ENCODE measurements at places on chromosomes 12 and 14.

- no peak for DNase-seq
- no peaks in the 10 kb centered on the region for H3K4me1 ChIP-seq
- no peak overlapping the region for H3K27ac ChIP-seq
These were observed 122.7 kb upstream of the SLCO1C1 start for GRCh38 chr12:20572451-20572850.

- H3K27me3 ChIP-seq = no peaks in the 10 kb centered on the region
- H3K4me3 ChIP-seq = no peak overlapping the region
- no peaks in the 10 kb centered on the region for H3K4me1 ChIP-seq
- no peaks in the 10 kb centered on the region for H3K36me3 ChIP-seq
These were observed 33.9 kb downstream of the STON2 start for GRCh38 chr14:81366214-81366613.

GRCh38 chr14:92750994-92751400, 2.6 kb upstream of the LGMN start:
- H3K27me3 ChIP-seq = peaks cover 59% of the 10 kb centered on the region
- DNase-seq = no peak
- H3K36me3 ChIP-seq = peaks cover 2% of the 10 kb centered on the region
- peaks cover 58% of the 10 kb centered on the region for H3K4me1 ChIP-seq
- H3K27ac ChIP-seq = peak overlapping the region; percentile 40
- peak overlapping the region; percentile 69 for H3K4me3 ChIP-seq

- DNase-seq = no peak
- peak overlapping the region; percentile 31 for H3K4me3 ChIP-seq
- H3K27me3 ChIP-seq = peaks cover 55% of the 10 kb centered on the region
- peak overlapping the region; percentile 9 for H3K27ac ChIP-seq
- no peaks in the 10 kb centered on the region for H3K4me1 ChIP-seq
These were observed 6.6 kb downstream of the FOXG1 start for GRCh38 chr14:28773176-28773575.

DNA sequence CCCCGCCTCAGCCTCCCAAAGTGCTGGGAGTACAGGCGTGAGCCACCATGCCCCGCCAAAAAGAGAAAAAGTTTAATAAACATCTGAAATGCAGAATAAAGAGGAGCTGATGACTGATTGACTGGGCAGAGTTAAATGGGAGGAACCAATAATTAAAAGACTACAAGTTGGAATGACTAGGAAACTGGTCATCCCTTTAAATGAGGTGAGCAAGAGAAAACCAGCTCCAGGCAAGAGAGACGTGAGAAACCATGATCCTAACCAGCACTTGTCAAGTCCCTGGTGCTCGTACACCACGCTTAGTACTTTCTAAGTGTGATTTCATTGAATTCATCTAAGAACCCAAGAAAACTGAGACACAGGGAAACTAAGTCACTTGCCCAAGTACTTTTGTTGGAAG, 47.9 kb downstream of the MAP1LC3B2 start:
- DNase-seq = no peak
- no peaks in the 10 kb centered on the region for H3K36me3 ChIP-seq
- H3K4me3 ChIP-seq = no peak overlapping the region
- no peak overlapping the region for H3K27ac ChIP-seq
- peaks cover 9% of the 10 kb centered on the region for H3K4me1 ChIP-seq

- no peaks in the 10 kb centered on the region for H3K4me1 ChIP-seq
- H3K27ac ChIP-seq = no peak overlapping the region
- DNase-seq = no peak
- H3K27me3 ChIP-seq = no peaks in the 10 kb centered on the region
- no peaks in the 10 kb centered on the region for H3K36me3 ChIP-seq
These were observed 274.7 kb downstream of the NEDD1 start for GRCh38 chr12:97181571-97182265.

GRCh38 chr14:96307434-96307833, 51.4 kb downstream of the BDKRB1 start:
- H3K4me1 ChIP-seq = no peaks in the 10 kb centered on the region
- no peak overlapping the region for H3K4me3 ChIP-seq
- H3K27ac ChIP-seq = no peak overlapping the region

GRCh38 chr14:24262821-24263733, at the start of gene TGM1:
TGM1 (minus strand) TSS chr14:24263177; CDS start chr14:24262352, 825 bp downstream.
- DNase-seq = no peak
- H3K4me3 ChIP-seq = no peak within 1 kb of the TSS
- no peak within 1 kb of the TSS for H3K27ac ChIP-seq
- H3K4me1 ChIP-seq = no peaks in the 10 kb centered on the region
- H3K27me3 ChIP-seq = no peaks in the 10 kb centered on the region
- H3K36me3 ChIP-seq = peaks cover 15% of the 10 kb centered on the region

DNA sequence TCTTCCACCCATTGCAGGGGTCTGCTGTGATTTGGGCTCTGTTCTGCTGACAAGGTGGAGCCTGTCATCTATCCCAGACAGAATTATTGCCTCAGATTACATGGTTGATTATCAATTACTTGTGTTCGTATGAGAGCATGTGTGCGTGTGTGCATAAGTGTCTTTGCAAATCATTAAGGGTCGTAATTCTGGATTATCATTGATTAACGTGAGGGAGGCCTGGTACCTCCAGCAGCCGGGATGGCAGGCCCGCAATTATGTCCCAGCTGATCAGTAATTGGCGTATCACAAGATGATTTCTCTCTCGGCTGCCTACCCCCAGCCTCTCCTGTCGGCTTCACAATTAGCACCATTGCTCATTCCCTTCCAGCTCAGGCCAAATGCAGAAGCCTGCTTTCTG, 29.6 kb upstream of the IRF2BPL start:
- H3K27ac ChIP-seq = no peak overlapping the region
- peaks cover 24% of the 10 kb centered on the region for H3K4me1 ChIP-seq
- no peak overlapping the region for H3K4me3 ChIP-seq
- peaks cover 6% of the 10 kb centered on the region for H3K27me3 ChIP-seq
- H3K36me3 ChIP-seq = no peaks in the 10 kb centered on the region
- no peak for DNase-seq

GRCh38 chr12:19431407-19432308, 7.6 kb upstream of the AEBP2 start:
- H3K27me3 ChIP-seq = no peaks in the 10 kb centered on the region
- no peak overlapping the region for H3K4me3 ChIP-seq
- H3K4me1 ChIP-seq = peaks cover 63% of the 10 kb centered on the region
- peaks cover 5% of the 10 kb centered on the region for H3K36me3 ChIP-seq
- peak; percentile 52 for DNase-seq
- H3K27ac ChIP-seq = peak overlapping the region; percentile 94

- H3K27ac ChIP-seq = no peak overlapping the region
- DNase-seq = no peak
- peaks cover 2% of the 10 kb centered on the region for H3K36me3 ChIP-seq
- no peaks in the 10 kb centered on the region for H3K4me1 ChIP-seq
These were observed 117.3 kb downstream of the CPNE8 start for GRCh38 chr12:38788106-38788505.

DNA sequence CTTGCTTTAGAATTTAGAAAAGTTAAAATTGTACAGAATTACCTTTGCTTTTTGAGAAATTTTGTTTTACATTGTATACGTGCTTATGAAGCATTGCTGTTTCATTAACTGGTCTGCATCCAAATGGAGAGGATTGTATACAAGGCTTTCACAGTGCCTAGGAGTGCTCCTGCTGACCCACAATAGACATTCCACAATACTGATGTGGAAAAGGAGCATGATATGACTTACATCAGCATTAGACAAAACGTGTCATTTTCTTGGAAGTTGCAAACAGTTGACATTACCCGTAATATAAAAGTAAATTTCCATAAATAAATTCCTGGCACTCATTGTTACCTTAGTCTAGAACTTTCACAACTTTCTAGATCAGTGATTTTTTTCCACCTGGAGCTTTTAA, 1.9 kb downstream of the PRKD1 start:
- H3K27me3 ChIP-seq = peaks cover 33% of the 10 kb centered on the region
- peaks cover 4% of the 10 kb centered on the region for H3K4me1 ChIP-seq
- no peak for DNase-seq
- H3K27ac ChIP-seq = no peak overlapping the region
- no peak overlapping the region for H3K4me3 ChIP-seq

- H3K27ac ChIP-seq = no peak overlapping the region
- H3K4me1 ChIP-seq = peaks cover 13% of the 10 kb centered on the region
- DNase-seq = no peak
- H3K27me3 ChIP-seq = peaks cover 50% of the 10 kb centered on the region
- H3K36me3 ChIP-seq = no peaks in the 10 kb centered on the region
- no peak overlapping the region for H3K4me3 ChIP-seq
These were observed 25.4 kb downstream of the EML1 start for GRCh38 chr14:99818503-99819036.

- H3K36me3 ChIP-seq = no peaks in the 10 kb centered on the region
- H3K27me3 ChIP-seq = no peaks in the 10 kb centered on the region
- no peak overlapping the region for H3K27ac ChIP-seq
- H3K4me1 ChIP-seq = no peaks in the 10 kb centered on the region
- no peak overlapping the region for H3K4me3 ChIP-seq
These were observed 772.5 kb upstream of the ALG10B start for GRCh38 chr12:37543966-37544668.

DNA sequence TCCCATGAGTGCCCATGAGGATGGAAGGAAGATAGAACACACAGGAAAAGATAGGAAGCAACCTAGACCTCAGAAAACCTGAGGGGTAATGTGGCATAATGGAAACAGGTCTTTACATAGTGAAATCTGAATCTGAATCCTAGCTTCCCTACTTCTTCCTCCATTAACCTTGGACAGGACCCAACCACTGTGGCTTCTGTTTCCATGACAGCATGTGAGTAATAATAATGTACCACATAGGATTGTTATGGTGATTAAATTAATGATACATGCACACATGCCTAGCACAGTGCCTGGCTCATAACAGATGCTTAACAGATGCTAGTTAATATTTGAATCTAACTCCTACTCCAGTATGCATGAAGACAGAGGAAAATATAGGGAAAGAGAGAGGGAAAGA, 11.2 kb downstream of the TTC9 start:
- no peaks in the 10 kb centered on the region for H3K27me3 ChIP-seq
- H3K27ac ChIP-seq = peak overlapping the region; percentile 98
- no peak overlapping the region for H3K4me3 ChIP-seq
- peaks cover 84% of the 10 kb centered on the region for H3K4me1 ChIP-seq
- peaks cover 69% of the 10 kb centered on the region for H3K36me3 ChIP-seq

DNA sequence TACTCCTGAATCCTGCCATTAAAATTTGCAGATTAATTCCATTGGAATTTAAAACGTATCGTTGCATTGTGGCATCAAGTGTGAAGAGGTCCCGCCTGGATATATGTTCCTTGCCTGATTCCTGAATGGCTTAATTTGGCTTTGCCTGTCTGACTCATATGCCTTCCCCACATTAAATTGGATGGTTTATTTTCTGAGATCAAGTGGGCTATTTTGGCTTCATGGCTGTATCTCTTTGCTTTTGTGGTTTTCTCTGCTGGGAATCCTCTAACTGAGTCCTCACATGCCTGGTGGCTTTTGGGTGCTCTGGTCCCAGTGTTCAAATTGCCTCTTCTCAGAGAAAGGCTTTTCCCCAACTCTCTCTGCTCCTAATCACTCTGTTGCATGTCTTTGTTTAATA, 127.9 kb upstream of the DYRK2 start:
- H3K4me3 ChIP-seq = no peak overlapping the region
- H3K27ac ChIP-seq = no peak overlapping the region
- H3K27me3 ChIP-seq = peaks cover 9% of the 10 kb centered on the region
- H3K36me3 ChIP-seq = no peaks in the 10 kb centered on the region
- H3K4me1 ChIP-seq = peaks cover 17% of the 10 kb centered on the region

DNA sequence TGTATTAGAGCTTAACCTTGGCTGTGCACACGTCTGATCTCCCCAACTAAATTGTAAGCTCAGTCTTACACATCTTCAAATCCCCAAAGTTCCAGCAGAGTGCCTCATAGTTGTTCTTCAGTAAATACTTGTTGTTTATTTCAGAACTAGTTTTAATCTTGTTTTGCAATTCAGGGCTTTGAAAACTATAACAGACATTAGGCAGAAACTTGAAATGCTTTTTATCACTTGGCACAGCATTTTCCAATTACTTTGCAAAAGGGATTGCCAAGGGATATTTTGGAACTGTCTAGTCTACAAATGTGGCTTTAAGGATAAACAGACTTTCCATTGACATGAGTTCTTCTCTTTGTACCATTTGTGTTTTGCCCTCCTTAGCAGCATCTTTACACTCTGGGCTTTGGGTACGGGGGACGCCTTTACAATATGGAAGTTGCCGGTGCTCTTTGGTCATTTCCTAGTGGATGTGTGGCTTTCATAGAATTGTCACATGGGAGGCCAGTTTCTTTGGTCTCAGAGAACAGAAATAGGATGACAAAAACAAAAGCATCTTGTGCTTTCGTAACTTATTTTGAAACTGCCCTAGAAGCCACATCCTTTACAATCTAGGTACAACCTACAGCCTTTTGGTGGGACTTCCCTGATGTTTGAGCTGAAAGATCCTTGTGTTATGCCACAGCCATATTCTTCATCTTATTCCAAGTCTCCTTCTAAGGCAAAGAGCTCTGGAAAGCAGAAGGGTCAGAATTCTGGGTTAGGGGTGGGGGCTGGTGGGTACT, 96.9 kb downstream of the NPAS3 start:
- no peak for DNase-seq
- no peak overlapping the region for H3K27ac ChIP-seq
- H3K27me3 ChIP-seq = no peaks in the 10 kb centered on the region
- no peaks in the 10 kb centered on the region for H3K36me3 ChIP-seq

GRCh38 chr14:45135156-45135555, 574 bp upstream of the FANCM start:
- H3K27ac ChIP-seq = peak overlapping the region; percentile 100
- H3K36me3 ChIP-seq = peaks cover 11% of the 10 kb centered on the region
- H3K4me1 ChIP-seq = peaks cover 52% of the 10 kb centered on the region
- H3K27me3 ChIP-seq = no peaks in the 10 kb centered on the region
- DNase-seq = no peak
- peak overlapping the region; percentile 90 for H3K4me3 ChIP-seq

- H3K4me1 ChIP-seq = peaks cover 21% of the 10 kb centered on the region
- H3K36me3 ChIP-seq = peaks cover 1% of the 10 kb centered on the region
- no peak overlapping the region for H3K4me3 ChIP-seq
- H3K27me3 ChIP-seq = peaks cover 61% of the 10 kb centered on the region
These were observed 1.4 kb upstream of the AQP2 start for GRCh38 chr12:49948866-49949845.

- DNase-seq = peak; percentile 30
- H3K27ac ChIP-seq = peak within 1 kb of the TSS; percentile 65
- H3K27me3 ChIP-seq = peaks cover 83% of the 10 kb centered on the region
These were observed at the start of gene CD9 for GRCh38 chr12:6200256-6201212. CD9 (plus strand) TSS chr12:6200400; CDS start chr12:6200500, 100 bp downstream.

GRCh38 chr14:31465111-31465510, 7.8 kb upstream of the DTD2 start:
- no peak for DNase-seq
- no peak overlapping the region for H3K4me3 ChIP-seq
- no peaks in the 10 kb centered on the region for H3K4me1 ChIP-seq
- peaks cover 8% of the 10 kb centered on the region for H3K27me3 ChIP-seq
